ENCODE measurements at places on chromosomes 5 and 9. TPM values are rescaled to one million over a fixed set of nuclear protein-coding genes. Genes with fewer than 3 reads are reported as not detected.

DNA sequence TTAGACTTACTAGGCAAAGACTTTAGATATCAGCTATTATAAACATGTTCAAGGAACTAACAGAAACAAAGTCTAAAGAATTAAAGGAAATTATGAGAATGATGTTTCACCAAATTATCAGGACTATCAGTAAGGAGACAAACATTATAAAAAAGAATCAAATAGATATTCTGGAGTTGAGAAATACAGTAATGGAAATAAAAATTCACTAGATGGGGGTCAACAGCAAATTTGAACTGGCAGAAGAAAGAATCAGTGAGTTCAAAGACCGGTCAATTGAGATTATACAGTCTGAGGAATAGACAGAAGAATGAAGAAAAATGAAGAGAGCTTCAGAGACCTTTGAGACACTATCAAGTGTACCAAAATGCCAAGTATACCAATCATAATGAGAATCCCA is 9.6 kb upstream of the IL13 start:
- peaks cover 3% of the 10 kb centered on the region for H3K27me3 ChIP-seq
- peaks cover under 1% of the 10 kb centered on the region for H3K36me3 ChIP-seq
- H3K4me3 ChIP-seq, result no peak overlapping the region
- H3K4me1 ChIP-seq, result no peaks in the 10 kb centered on the region

- no peak overlapping the region for H3K4me3 ChIP-seq
- no peak for DNase-seq
- H3K27ac ChIP-seq, result no peak overlapping the region
- H3K27me3 ChIP-seq, result no peaks in the 10 kb centered on the region
Measured at GRCh38 chr5:9707732-9708462, 77.7 kb upstream of the TAS2R1 start.

DNA sequence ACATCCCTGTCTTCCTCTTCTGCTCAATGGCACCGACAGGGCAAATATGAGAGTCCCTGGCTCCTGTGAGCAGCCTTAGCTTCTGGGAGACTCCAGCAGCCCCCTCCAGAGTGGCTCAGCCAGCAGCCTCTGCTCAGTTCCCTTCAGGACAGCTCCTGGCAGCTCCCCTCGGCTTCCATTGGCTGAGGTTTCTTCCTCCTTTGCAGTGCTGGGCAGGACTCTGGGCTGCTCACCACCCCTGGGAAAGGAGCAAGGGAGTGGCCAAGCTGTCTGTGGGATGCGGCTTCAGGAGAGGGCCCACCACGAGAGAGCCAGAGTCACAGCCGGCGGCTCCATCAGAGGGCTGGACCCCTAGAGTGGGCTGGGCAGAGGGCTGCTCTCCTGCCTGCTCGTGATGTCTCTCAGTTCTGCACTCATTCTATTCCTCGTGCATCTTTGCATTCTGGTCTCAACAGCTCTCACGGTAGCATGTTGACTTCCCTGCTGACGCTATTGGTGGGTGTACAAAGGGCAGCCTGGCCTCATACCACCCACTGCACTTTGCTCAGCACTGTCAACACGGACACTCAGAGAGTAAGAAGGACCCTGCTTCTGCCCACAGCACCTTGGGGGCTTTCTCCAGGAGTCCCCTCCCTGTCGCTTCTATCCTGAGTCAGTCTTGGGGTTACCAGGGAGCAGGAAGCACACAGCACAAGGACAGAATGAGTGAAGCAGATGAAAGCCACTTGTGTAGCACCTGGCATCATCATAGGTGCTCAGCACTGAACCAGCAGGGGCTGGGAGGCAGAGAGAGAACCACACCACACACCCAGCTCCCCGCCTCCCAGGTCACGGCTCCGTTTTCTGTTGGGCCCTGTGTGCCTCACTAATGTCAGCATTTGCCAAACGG is 80.9 kb upstream of the ALDH1B1 start:
- no peak overlapping the region for H3K27ac ChIP-seq
- no peaks in the 10 kb centered on the region for H3K4me1 ChIP-seq
- DNase-seq, result no peak
- no peak overlapping the region for H3K4me3 ChIP-seq
- H3K27me3 ChIP-seq, result no peaks in the 10 kb centered on the region

DNA sequence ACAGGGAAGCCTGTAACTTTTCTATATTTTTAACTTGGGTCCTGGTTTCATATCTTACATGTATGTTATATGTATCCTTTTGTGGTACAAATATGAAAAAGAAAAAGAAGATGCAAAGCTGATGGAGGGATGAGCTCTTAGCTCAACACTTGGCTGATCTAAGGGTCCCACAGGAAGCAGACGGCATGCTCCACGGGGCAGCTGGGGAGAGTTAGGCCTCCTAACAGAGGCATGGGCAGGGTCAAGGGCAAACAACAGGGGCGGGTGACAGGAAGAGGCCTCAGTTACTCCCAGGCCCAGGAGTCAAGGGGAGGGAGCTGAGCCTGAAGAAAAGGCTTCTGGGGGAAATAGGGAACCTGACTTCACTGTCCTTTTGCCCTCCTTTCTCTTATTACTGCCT is 287.2 kb downstream of the ZSWIM6 start:
- no peak for DNase-seq
- H3K4me3 ChIP-seq, result no peak overlapping the region
- no peaks in the 10 kb centered on the region for H3K27me3 ChIP-seq

DNA sequence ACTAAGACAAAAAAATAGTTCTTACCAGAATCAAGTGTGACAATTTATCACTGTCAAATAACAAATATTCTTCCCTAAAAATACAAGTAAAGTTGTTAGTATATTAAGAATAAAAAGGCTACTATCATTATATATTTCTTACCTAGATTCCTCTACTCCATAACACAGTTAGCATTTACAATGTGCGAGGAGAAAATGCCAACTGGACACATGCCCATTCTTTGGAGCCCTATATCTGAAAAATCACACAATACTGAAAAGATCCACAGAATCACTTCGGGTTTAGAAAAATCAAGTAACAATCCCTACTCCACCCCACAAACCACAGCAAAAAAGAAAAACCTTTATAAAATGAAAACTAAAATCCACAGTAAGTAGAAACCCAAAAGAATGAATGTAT is 70.9 kb downstream of the PKD2L2 start:
- peaks cover 95% of the 10 kb centered on the region for H3K36me3 ChIP-seq
- no peak overlapping the region for H3K27ac ChIP-seq
- no peaks in the 10 kb centered on the region for H3K4me1 ChIP-seq
- DNase-seq, result no peak

DNA sequence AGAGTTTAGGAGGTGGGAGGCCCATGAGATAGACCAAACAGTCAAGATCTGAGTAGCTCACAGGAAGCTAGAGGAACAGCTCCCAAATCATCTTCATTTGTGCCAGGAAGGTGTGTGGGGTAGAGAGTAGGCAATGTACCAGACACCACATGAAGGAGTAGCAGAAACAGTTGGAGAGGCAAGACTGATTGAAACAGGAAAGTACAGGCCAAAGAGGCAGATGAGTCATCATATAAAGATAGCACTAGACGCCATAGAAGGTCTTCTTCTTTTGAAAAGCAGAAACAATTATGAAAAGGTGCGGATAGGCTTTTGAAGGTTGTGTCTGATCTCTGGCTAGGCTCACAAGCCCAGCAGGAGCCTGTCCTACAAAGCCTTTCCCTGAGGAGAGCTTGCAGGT is 62.7 kb upstream of the PALM2AKAP2 start:
- no peaks in the 10 kb centered on the region for H3K4me1 ChIP-seq
- no peaks in the 10 kb centered on the region for H3K27me3 ChIP-seq
- no peak for DNase-seq

GRCh38 chr9:34254966-34255825 is 73.9 kb downstream of the KIF24 start:
- no peaks in the 10 kb centered on the region for H3K27me3 ChIP-seq
- peak overlapping the region; percentile 18 for H3K27ac ChIP-seq
- peaks cover 58% of the 10 kb centered on the region for H3K36me3 ChIP-seq
- DNase-seq, result no peak
- no peak overlapping the region for H3K4me3 ChIP-seq
- H3K4me1 ChIP-seq, result no peaks in the 10 kb centered on the region

DNA sequence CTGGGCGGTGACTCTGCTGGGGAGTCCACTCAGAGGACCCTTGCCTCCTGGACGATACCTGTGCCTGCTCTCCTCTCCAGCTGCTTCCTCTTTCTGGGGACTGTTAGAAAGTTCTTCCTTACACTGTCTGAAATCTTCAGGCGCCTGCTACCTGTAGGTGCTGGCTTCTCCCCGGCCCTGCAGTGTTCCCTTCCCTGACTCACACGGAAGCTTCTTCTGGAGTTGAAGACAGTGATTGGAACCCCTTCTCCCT is 562 bp downstream of the GSN start:
- H3K36me3 ChIP-seq, result no peaks in the 10 kb centered on the region
- H3K27me3 ChIP-seq, result no peaks in the 10 kb centered on the region
- H3K27ac ChIP-seq, result peak overlapping the region; percentile 31
- peak overlapping the region; percentile 83 for H3K4me3 ChIP-seq
- peaks cover 71% of the 10 kb centered on the region for H3K4me1 ChIP-seq
- no peak for DNase-seq

GRCh38 chr9:129885018-129885669 is 49.9 kb downstream of the USP20 start:
- H3K4me1 ChIP-seq, result peaks cover 65% of the 10 kb centered on the region
- no peaks in the 10 kb centered on the region for H3K27me3 ChIP-seq
- peaks cover 23% of the 10 kb centered on the region for H3K36me3 ChIP-seq
- H3K27ac ChIP-seq, result peak overlapping the region; percentile 84

DNA sequence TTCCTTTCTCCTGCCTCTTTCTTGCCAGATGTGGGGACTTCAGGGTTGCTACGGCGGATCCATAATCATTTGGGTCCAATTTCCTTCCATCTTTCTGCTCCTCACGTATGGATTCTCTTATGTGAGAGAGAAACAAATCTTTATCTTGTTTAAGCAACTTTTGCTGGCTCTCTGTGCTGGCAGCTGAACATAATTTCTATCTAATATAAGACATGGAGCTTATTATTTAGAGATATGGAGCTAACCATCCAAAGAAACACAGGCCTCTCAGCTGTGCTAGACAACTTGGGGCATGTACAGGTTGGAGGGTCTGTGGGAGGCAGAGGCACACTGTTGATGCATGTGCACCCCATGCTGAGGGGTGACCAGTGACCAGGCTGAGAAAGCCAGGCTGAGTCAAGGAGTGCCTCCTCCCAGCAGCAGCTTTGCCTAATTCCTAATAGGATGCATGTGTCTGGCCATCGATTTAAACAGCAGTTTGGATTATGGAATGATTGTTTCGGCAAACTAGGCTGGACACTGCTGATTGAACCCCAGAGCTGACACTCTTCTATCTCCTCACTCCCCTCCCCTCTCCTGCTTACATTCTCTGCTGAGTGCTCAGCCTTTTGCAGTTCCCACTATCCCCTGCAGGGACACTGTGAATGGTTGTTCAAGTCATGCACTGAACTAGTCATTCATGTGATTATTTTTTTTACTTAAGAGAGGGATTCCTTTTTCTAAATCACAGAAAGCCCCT is 195.8 kb downstream of the ERCC6L2 start:
- no peaks in the 10 kb centered on the region for H3K36me3 ChIP-seq
- no peak overlapping the region for H3K4me3 ChIP-seq
- H3K27me3 ChIP-seq, result no peaks in the 10 kb centered on the region
- H3K27ac ChIP-seq, result no peak overlapping the region
- no peak for DNase-seq
- no peaks in the 10 kb centered on the region for H3K4me1 ChIP-seq

DNA sequence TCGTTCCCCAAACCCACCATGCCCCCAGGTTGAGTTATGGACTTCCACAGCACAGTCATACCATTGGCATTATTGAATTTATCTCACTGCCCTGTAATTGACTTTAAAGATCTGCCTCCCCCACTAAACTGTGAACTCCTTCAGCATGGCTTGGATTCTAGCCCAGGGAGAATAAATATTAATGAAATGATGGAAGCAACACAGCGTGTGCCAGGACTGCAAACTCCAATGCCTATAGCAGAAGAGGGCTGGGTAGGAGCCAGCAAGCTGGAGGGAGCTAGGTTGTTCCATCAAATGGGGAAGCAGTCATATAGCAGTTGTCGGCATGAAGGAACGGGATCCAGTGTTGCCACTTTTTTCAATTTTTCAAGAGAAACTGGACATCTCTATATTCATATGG is 69.0 kb upstream of the MSX2 start:
- H3K27me3 ChIP-seq, result no peaks in the 10 kb centered on the region
- H3K4me1 ChIP-seq, result no peaks in the 10 kb centered on the region
- H3K36me3 ChIP-seq, result no peaks in the 10 kb centered on the region
- H3K4me3 ChIP-seq, result no peak overlapping the region
- H3K27ac ChIP-seq, result no peak overlapping the region
- DNase-seq, result no peak

GRCh38 chr9:124450241-124450924 is at the start of gene ADGRD2:
TSS of gene ADGRD2 (plus strand) at chr9:124450451. CDS start at chr9:124451667, 1,216 bp downstream.
- DNase-seq, result no peak
- peaks cover 7% of the 10 kb centered on the region for H3K4me1 ChIP-seq
- H3K27me3 ChIP-seq, result peaks cover 38% of the 10 kb centered on the region
- no peak within 1 kb of the TSS for H3K27ac ChIP-seq
- no peaks in the 10 kb centered on the region for H3K36me3 ChIP-seq

- H3K27me3 ChIP-seq, result no peaks in the 10 kb centered on the region
- DNase-seq, result no peak
- no peaks in the 10 kb centered on the region for H3K36me3 ChIP-seq
- no peak overlapping the region for H3K4me3 ChIP-seq
- no peaks in the 10 kb centered on the region for H3K4me1 ChIP-seq
- no peak overlapping the region for H3K27ac ChIP-seq
Measured at GRCh38 chr5:99651298-99651697, 722.5 kb upstream of the CHD1 start.

DNA sequence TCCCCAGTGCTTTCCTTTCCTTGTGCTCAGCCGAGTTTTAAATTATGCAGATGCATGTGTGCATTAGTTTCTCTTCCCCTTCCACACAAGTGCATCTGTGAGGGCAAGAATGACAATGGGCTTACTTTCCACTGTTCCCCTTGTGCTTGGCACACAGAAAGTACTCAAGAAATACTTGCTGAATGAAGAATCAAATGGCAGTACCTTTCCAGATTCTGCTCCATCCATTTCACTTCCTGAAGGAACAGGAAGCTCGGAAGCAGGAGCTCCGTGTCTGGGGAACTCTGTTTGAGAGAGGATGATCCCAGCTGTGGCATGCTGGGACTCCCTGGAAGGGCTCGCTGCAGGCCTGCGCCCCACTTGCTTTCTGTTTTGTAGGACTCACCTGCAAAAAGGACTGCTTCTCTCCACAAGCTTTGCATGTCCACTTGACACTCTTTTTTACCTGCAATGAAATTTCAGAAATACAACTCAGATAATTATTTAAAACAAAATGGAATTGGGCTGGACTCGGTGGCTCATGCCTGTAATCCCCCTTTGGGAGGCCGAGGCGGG is 5.5 kb downstream of the MRNIP start:
- DNase-seq, result no peak
- H3K4me1 ChIP-seq, result peaks cover 20% of the 10 kb centered on the region
- H3K36me3 ChIP-seq, result peaks cover 24% of the 10 kb centered on the region
- no peaks in the 10 kb centered on the region for H3K27me3 ChIP-seq

DNA sequence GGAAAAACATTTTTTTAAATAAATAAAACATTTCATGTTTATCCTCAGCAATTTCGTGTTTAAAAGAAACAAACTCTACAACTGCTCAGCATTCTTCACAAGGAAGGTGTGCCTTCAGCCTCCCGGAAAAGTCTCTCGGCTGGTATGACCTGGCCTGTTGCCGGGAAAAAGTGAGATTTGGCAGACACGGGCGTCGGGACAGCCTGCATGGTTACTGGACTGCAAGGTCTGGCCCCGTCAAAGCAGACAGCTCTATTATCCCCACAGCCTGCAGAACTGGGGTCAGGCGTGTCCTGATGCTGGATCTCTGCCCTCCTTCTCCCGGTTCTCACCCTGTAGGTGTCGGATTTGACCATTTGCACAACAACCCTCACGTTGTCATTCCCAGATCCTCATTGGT is 120.3 kb upstream of the SPATA31C2 start:
- no peak for DNase-seq
- H3K4me3 ChIP-seq, result no peak overlapping the region
- no peaks in the 10 kb centered on the region for H3K27me3 ChIP-seq
- peaks cover 7% of the 10 kb centered on the region for H3K4me1 ChIP-seq
- no peak overlapping the region for H3K27ac ChIP-seq

The NMUR2 gene
- not detected for polyA plus RNA-seq

The MEF2C gene
- 89.3 TPM for polyA plus RNA-seq

The WDR31 gene
- polyA plus RNA-seq, result 0.11 TPM

Measured in CD14-positive monocyte (primary cell).